ENCODE measurements at places on chromosomes 5 and 9. TPM values are rescaled to one million over a fixed set of nuclear protein-coding genes. Genes with fewer than 3 reads are reported as not detected.
A peak's percentile ranks its signal among the peaks of the same experiment; 100 is the strongest.

ASPN gene
- polyA plus RNA-seq = 8.0 TPM

DNA sequence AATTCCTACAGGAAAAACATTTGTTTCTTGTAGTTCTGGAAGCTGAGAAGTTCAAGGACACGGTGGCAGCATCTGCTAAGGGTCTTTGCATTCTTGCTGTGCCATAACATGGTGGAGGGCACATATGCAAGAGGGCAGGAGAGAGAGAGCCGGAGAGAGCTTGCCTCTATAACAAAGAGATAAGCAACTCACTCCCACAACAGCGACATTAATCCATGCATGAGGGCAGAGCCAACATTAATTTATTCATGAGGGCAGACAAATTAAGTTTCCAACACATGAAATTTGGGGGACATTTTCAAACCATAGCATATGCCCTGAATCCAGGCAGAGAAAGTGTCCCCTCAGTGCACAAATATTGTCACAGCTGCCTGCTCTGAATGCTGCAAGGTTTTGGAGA is 4.4 kb upstream of the GTF3C5 start:
- no peak for DNase-seq

GRCh38 chr9:16236311-16236710 is 634.2 kb downstream of the BNC2 start:
- no peak for DNase-seq

SCGB3A1 gene
- 0.22 TPM for polyA plus RNA-seq

DNA sequence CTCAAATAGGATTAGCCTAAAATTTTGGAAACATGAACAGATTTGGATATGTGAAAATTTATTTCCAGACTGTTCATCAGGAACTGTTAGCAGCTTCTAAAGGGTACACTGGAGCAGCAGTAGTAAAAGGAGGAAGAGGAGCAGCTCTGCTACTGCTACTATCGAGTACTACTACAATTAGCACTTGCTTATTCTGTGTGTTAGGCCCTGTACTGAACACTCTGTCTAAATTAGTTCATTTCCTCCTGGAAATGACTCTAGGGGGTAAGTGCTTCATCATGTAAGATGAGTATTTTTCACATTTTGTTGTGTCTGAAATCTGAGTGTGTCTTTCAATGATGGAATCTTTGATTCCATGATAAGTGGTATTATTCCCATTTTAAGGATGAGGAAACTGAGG is 9.8 kb downstream of the CD274 start:
- no peak for DNase-seq

GRCh38 chr9:127880143-127880542 is 2.7 kb upstream of the AK1 start:
- no peak for DNase-seq

- peak; percentile 62 for DNase-seq
These were observed 21.9 kb upstream of the VDAC1 start for GRCh38 chr5:134026521-134027287.

DNA sequence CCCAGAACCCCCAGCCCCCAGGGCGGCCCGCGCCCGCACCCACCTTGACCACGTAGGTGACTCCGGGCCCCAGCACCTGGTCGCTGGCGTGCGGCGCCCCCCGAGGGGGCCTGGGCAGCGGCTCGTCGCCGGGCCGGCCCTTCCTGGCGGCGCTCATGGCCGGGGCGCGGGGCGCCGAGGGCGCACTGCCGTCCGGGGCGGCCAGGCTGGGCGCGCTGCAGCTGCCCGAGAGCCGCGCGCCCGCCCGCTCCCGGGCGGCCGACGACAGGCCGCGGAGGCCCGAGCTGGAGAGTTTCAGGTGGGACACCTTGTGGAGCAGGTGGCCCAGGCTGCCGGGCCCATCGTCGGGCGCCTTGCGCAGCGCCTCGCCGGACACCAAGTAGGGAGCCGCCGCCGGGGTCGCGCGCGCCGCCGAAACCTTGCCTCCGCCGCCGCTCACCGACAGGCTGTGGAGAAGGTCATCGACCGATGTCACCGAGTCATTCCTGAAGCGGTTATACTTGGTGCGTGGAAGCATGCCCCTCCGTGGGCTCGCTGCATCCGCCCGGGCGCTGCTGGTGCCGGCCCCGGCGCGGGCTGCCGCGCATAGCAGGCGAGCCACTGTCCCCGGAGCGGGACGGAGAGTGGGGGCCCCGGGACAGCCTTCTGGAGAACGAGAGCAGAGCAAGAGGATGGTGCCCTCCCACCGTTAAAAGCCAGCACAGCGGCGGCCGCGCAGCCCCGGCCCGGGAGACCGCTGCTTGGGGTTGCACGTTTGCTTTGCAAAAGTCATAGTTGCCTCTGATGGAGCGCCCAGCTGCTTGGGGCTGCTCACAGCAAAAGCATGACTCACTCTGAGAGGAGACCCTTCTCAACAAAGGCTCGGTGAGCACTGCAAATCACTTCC is at the start of gene SHC3:
SHC3 (minus strand) TSS at position 875 of the 886 bp plus-strand sequence; CDS start at position 517, 358 bp downstream.
- DNase-seq = no peak

PCDHGA7 gene
- polyA plus RNA-seq = 5.1 TPM

GRCh38 chr5:6704361-6704851 is 8.8 kb upstream of the TENT4A start:
- peak; percentile 84 for DNase-seq

GRCh38 chr5:123093111-123093600 is 4.1 kb downstream of the PRDM6 start:
- DNase-seq = no peak
